ENCODE measurements at places on chromosomes 2 and 18. TPM values are rescaled to one million over a fixed set of nuclear protein-coding genes. Genes with fewer than 3 reads are reported as not detected.

The ALPP gene
- polyA plus RNA-seq = not detected

The C2orf81 gene
- polyA plus RNA-seq = 5.5 TPM

The NT5C1B gene
- 1.5 TPM for polyA plus RNA-seq

The DIPK1C gene
- 0.10 TPM for polyA plus RNA-seq

The AGXT gene
- polyA plus RNA-seq = 0.12 TPM

The IL1R2 gene
- polyA plus RNA-seq = 0.47 TPM

The PLEK gene
- 4.7 TPM for polyA plus RNA-seq

The FAM237A gene
- polyA plus RNA-seq = not detected

The IL18R1 gene
- polyA plus RNA-seq = 3.2 TPM

The BOLL gene
- 0.22 TPM for polyA plus RNA-seq

The GALNT13 gene
- 2.8 TPM for polyA plus RNA-seq

The SPDYA gene
- 3.9 TPM for polyA plus RNA-seq

The TUBA4A gene
- polyA plus RNA-seq = 25.2 TPM

The SLC11A1 gene
- 0.58 TPM for polyA plus RNA-seq

The MAT2A gene
- 467 TPM for polyA plus RNA-seq

The ITGB6 gene
- 16.7 TPM for polyA plus RNA-seq

The PJVK gene
- 19.3 TPM for polyA plus RNA-seq

DNA sequence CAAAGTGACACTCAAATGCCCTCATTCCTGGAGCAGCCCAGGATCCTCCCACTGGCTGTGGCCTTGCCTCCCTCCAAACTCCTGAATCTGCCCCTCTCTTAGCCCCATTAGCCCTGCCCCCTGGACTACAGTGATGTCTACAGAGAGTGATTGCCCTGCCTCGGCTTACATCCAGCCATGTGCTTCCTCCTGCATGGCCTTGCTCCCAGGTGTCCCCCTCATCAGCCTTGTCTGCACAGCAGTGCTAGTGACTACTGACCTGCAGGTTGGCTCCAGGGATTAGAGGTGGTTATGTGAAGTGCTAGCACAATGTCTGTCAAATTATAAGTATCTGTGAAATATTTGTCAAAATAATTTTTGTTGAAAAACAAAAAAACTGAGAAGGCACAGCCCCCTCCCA, 259.1 kb upstream of the MYT1L start:
- DNase-seq = no peak

- DNase-seq = no peak
These were observed 72.6 kb downstream of the LRRC30 start for GRCh38 chr18:7303316-7304060.

GRCh38 chr2:72961853-72962468, 44.6 kb downstream of the EMX1 start:
- DNase-seq = no peak

- DNase-seq = no peak
These were observed 31.4 kb upstream of the CHN1 start for GRCh38 chr2:175036582-175037018.

DNA sequence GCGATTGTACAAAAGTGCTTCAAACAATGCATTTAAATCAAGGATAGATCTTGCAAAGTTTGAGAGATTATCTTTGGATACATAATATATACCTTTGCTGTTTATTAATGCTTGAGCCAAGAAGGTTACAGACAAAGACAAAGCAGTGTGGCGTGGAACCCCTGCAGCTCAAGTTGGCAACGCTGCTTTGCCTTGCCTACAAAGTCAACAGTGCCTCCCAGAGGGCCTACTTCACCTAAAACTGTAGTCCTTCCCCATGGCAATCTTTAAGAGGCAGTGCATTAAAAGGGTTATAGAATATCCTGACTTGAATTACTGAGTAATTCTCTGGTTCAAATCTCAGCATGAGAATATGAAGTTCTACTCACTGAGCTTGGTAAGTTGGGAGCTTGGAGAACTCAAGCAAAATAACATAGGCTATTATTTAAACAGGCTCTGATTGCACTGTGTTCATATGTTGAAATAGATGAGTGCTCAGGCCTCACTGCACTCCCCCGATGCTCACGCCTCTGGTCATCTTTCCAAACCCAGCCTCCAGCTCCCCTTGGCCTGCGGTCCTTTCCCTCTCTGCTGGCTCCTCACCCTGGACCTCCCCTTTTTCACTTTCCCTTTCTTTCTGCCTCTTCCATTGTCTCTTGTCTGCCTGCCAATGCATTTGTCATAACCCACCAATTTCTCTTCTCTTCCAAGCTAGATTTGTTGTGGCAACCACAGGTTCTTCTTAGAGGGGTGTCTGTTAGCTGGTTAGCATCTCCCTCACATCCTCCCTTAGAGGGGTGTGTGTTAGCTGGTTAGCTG, 96.5 kb downstream of the MYT1L start:
- DNase-seq = no peak

- no peak for DNase-seq
These were observed 48.1 kb downstream of the HPCAL1 start for GRCh38 chr2:10350761-10351160.

DNA sequence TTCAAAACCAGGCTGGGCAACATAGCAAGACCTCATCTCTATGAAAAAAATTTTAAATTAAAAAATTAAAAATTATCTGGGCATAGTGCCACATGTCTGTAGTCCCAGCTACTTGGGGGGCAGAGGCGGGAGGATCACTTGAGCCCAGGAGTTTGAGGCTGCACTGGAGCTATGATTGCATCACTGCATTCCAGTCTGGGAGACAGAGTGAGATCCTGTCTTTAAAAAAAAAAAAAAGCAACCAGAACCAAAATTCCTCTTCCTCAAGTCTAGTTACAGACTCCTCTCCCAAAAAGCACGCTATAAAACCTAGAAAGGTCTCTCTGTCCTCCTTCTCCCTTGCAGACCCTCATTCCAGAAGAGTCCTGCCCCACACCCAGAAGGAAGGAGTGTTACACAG, 23.9 kb downstream of the TNFAIP6 start:
- no peak for DNase-seq

DNA sequence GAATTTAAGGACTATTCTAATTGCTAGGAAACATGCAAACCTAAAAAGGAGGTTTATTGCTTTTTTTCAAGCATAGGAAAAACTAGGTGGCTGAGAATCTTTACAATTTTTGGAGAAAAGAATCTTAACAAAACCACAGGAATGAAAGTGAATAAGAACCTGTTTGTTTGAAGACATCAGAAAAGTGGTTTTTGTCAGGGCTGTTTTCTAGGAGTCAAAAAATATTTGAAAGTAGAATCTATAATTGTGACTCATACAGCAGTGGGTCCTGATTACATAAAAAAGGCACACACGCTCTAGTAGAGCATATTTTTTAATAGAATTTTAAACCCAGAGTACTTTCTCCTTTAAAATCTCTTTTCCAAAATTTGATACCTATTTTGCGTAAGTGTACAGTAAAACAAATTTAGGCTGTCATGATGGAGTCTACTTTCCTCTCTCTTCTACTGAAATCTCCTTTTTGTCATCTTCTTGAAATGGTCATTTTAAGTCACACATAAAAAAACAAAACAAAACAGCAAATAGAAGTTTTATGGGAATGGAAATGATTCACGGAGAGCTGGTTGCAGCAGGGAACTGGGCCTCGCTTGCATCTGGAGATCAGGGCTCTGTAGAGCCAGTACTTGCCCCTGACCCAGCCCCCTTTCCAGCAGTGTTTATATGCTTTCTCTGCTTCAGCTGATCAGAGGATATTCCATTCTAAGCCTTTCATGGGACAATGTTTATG, 59.1 kb upstream of the PELI1 start:
- DNase-seq = peak; percentile 57

- DNase-seq = no peak
These were observed 548.6 kb upstream of the ZEB2 start for GRCh38 chr2:145068509-145068908.

- peak; percentile 72 for DNase-seq
These were observed 62.4 kb downstream of the TXNL1 start for GRCh38 chr18:56575819-56576663.

- no peak for DNase-seq
These were observed 36.9 kb downstream of the SCN1A start for GRCh38 chr2:166090908-166091307.

DNA sequence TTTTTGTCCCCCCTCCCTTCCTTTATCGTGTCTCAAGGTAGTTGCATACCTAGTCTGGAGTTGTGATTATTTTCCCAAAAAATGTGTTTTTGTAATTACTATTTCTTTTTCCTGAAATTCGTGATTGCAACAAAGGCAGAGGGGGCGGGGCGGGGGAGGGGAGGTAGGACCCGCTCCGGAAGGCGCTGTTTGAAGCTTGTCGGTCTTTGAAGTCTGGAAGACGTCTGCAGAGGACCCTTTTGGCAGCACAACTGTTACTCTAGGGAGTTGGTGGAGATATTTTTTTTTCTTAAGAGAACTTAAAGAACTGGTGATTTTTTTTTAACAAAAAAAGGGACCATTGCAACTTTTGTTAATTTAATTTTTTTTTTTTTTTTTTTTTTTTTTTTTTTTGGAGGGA, 2.1 kb downstream of the SOX11 start:
- peak; percentile 64 for DNase-seq

DNA sequence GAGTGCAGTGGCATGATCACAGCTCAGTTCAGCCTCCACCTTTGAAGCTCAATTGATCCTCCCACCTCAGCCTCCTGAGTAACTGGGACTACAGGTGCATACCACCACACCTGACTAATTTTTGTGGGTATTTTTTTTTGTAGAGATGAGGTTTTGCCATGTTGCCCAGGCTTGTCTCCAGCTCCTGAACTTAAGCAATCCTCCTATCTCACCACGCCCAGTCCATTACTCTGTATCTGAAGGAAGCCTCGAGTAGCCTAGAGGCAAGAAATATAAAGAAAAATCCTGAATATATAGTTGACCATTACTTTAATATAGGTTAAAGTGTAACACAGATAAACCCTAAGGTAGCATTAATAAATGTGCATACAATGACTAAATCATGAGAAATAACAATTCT, 686.8 kb upstream of the PIK3C3 start:
- no peak for DNase-seq

- no peak for DNase-seq
These were observed 119.6 kb upstream of the ARL5A start for GRCh38 chr2:151947813-151948165.

DNA sequence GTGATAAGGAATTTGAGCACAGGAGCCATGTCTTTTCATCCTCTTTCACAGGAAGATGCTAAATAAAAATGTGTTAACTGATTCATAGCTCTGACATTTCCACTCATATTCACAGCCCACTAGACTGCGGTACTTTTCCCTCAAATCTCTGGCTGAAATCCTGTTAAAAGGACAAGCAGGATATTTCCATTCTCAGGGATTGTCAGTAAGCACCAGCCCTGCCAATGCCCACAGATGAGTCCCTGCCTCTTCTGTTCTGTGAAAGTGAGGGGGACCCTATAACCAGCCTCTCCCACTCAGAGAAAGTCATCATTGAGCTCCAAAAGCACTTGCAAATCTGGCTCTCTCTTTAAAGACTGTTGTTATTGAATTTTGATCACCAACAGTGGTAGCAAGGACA, 440.5 kb downstream of the SETBP1 start:
- DNase-seq = no peak

GRCh38 chr2:29990129-29990528, 68.7 kb upstream of the ALK start:
- peak; percentile 63 for DNase-seq

- no peak for DNase-seq
These were observed 200.5 kb downstream of the CPS1 start for GRCh38 chr2:210756855-210757254.

DNA sequence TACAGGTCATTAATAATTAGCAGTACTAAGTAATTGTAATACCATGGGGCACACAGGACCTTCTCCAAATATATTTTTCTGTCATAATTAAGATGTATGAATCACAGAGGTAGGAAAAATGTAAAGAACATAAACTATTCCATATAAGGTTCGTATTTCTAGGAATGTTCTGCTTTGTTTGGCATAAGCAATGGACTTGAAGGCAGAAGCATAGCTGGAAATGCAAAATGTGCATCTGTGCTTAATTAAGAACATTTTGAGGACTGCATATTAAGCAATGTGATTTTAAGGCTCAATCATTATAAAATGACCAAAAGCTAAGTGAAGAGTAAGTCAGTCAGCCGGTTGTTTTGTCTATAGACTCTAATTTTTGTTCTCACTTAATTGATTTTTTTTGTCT, 123.2 kb downstream of the RBM43 start:
- no peak for DNase-seq

- DNase-seq = no peak
These were observed 134.7 kb downstream of the VIT start for GRCh38 chr2:36831185-36831584.

GRCh38 chr2:196316050-196316430, 144.7 kb upstream of the STK17B start:
- DNase-seq = no peak

- DNase-seq = peak; percentile 8
These were observed at the start of gene KLHL41 for GRCh38 chr2:169509298-169509885. KLHL41 (plus strand) TSS chr2:169509702; CDS start chr2:169509779, 77 bp downstream.

- DNase-seq = no peak
These were observed 40.7 kb downstream of the SOS1 start for GRCh38 chr2:39080152-39080551.

GRCh38 chr18:2535419-2535910, 35.8 kb downstream of the METTL4 start:
- DNase-seq = no peak

DNA sequence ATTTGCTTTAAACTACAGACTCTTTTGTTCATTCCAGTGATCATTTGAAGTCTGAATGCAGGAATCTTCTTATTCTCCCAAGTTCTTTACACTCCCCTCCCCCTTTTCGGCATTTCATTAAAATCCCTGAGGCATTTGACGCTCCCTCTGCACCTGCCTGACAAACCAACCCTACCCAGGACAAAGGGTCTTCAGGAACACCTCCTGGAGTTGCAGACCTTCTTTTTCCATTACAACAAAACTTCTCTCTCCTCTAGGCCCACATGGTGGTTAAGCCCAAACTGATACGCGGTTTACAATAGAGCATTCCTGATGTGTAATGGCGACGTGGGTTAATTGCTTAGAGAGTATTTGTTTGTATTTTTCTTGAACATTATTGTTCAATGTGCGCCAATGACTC, 367.4 kb downstream of the FBXO15 start:
- no peak for DNase-seq
